Hypothalamus (tissue), 51 donors: ENCODE measurements at places on chromosomes 3 and 15.

- DNase-seq: no peak
Measured at GRCh38 chr3:165643425-165643824, 193.8 kb downstream of the BCHE start.

DNA sequence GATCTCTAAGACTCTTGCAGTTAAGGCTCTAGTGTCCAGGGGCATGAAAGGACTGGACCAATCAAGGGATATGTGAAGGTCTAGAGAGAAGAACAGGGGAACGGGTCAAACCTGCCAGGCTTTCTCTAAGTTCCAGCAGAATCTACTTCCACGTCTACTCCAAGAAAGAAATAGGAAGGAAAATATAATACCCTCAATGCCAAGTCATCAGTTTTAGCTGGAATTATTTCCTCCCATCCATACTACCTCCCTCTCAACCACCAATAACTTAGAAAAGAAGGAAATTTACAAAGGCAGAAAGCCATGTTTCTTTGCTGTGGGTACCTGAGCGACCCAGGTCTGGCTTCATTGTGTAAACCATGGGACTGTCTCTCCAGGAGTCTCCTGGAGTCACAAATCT lies 7.8 kb downstream of the SHC4 start:
- DNase-seq: no peak

GRCh38 chr15:92611995-92612745 lies 43.4 kb downstream of the FAM174B start:
- DNase-seq: peak; percentile 41

- no peak for DNase-seq
Measured at GRCh38 chr15:66288551-66289185, 4.7 kb upstream of the DIS3L start.

- DNase-seq: no peak
Measured at GRCh38 chr15:70583006-70583405, 180.4 kb downstream of the UACA start.

DNA sequence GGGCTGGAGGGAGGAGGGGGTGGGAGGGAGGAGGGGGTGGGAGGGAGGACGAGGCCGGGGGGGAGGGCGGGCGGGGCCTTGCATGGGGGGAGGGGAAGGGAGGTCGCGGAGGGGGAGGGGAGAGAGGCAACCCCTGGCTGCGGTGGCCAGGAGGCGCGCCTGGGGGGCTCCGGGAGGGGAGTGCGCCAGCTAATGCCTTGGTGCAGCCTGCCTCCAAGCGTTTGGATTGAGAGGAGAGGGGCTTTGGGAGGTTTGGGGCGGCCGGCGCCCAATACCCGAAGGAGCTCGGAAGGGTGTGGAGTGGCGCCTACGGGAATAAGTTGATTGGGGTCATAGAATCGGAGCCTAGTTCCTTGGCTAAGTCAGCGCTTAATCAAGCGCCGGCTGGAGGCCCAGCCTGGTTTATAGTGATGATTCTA lies 557 bp downstream of the TFG start:
- DNase-seq: peak; percentile 26

DNA sequence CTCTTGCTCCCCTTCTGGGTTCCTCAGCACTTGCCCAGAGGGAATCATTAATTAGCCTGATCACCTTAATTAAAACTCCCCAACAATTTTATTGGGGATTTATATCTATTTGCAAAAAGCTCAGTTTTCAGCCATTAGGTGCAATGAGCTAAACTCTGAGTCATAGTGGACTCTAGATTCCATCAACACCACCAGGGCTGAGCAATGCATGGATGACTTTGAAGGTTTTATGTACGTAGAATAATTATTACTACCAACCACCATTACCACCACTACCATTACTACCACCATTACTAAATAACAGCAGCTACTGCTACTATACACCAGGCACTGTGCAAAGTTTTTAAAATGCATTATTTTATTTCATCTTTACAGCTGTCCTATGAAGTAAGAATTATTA lies 81.2 kb downstream of the ZNF621 start:
- DNase-seq: no peak

DNA sequence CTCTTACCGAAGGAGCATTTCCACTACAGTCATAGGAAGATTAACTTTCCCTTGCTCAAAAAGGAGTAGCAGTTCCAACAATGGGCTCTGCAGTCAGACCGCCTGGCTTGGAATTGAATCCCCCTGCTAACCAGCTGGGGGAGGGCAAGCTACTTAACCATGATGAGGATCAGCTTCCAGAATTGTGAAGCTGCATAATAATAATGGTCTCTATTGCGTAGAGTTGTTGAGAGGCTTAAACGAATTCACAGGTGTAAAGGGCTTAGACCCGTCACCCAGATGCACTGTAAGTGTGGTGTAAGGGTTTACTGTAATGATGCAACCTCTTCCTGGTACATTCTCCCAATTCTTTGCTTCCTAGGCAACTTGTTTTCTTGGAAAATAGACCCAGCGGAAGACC lies 185.2 kb upstream of the RGMA start:
- DNase-seq: no peak

DNA sequence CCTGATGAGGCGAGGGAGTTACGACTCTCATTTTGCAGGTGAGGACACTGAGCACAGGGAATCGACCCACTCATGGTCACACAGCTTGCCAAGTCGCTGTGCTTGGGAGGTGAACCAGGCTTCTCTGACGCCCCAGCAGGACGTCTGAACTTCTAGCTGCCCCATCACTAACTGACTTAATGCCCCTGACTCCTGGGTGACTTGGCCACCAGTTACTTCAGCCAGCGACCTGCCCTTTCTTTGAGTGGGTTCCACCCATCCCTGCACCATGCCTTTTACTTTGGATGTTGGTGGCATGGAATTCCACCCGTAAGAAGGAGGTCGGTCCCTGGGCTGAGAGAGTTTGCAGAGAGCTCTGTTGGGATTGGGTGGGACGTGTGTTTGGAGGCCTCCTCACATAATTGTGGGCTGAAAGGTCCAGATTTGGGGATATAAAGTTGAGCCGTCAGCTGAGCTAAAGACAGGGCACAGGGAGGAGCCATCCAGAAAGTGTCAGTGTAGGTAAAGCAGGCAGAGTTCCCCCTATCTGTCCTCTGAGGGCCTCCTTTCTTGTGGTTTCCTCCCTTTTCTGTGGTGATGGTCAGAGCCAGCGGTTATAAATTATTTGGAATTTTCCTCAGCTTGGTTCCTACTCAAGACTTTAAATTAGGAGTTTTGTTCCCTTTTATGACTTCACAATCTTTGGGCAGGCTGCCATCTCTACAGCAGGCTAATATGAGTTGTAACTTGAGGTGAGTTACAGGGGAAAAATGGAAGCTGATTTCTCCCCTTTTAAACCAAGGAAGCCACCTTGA lies 55.0 kb downstream of the FLNB start:
- DNase-seq: no peak

GRCh38 chr3:35751207-35751606 lies 111.9 kb downstream of the ARPP21 start:
- no peak for DNase-seq

DNA sequence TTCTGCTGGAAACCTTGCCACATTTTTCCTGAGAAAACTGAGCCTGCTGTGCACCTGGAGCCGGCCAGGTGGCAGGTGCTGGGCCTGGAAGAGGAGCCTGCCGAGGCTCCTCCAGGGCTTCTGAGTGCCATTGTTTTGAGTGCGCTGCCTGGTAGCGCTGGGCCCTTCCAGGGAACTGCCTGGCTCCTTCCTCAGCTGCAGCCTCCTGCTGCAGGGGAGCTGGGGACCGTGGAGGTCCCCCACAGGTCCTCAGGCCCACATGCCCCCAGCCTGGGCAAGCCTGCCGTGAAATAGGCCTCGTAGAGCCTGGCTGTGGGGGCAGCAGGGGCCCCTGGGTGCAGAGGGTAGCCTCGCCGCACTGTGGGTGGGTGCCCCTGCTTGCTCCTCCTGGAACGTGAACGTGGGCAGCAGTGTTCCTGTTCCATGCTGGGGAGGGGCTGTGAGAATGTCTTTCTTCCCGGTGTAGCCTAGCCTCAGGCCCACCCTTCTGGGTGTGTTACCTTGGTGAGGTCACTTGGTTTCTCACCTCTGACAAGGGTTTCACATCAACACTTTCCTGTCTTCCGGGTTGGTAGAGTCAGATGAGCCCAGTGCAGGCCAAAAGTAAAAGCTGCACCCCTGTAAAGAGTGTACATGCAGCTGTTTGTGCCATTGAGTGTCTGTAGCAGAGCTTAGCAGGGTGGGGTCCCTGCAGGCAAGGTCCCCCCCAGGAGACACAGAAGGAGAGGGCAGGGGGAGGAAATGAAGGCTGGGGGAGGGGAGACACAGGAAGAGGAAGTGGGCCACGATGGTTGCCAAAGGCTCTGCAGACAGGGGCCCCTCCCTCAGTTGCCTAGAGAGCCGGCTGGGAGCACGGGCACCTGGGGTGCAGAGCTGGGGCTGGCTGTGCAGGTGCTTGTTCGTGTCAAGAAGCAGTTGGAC lies 34.5 kb downstream of the KLF13 start:
- DNase-seq: no peak

DNA sequence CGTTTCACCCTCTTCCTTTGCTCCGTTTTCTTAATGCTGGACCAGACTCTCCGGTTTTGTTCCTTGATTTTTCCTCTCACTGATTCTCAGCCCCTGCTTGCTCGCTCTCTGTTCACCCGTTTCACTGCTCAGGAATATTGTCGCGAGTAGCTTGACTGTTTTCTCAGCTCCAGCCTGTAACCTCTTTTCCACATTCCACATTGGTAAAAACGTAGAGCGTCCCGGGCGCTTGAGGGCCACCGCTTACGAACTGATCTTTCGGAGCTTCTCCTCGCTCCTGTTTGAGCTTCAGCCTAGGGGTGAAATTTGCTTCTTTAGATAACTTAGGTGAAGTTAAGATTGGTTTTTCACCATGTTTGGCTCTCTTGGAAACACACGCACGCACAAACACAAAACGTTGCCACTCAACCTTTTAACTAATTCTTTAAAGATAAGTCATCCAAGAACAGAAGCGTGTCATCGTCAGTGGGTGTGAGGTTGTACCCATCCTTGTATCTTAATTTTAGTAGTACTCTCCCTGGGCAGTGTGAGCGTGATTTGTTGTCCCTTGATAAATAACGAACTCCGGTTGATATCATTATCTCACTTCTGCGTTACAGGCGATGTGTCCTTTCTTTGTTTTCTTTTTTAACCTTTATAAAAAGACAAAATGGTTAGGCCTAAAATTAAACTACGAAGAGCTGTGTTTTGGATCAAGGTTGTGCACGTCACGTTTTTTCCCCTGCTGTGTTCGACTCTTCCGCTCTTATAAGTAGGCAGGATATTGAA lies 1.0 kb downstream of the PAK2 start:
- no peak for DNase-seq

DNA sequence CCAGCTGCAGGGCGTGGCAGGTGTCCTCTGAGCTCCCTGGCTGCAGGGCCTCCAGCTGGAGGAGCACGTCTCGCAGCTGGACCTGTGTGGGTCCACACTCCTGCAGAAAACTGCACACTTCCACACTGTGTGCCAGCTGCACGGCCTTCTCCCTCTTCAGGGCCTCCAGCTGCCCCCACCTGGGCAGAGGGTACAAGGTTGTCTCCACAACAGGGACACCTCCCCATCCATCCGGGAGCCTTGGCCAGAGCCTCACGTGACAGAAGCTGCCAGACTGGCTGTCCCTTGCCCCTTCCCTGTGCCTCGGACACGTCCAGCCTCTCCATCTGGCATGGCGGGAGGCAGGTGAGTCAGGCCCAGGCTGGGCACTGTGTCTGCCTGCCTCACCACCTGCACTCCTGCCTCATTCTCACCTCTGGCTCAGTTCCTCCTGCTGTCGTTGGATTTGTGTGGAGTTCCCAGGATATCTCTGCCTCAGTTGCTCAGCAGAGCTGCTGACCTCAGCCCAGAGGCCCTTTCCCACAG lies 14.5 kb downstream of the SPTBN5 start:
- DNase-seq: no peak

DNA sequence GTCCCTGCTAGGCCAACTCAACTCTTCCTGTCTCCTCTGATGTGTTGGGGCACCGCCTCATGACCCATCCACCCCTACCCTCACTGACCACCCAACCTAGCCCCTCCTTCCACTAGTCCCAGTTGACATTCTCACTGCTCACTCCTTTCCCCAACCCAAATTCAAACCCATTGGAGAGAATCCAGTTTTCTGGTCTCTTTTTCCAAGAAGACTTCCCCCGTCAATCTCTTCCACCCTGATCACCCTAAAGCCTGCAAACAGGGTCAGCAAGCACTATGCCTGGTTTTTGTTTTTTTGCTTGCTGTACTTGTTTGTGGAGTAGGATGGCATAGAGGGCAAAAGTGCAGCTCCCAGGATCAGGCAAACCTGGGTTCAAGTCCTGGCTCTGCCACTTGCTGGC lies 176.6 kb upstream of the PPP2R3A start:
- DNase-seq: no peak

DNA sequence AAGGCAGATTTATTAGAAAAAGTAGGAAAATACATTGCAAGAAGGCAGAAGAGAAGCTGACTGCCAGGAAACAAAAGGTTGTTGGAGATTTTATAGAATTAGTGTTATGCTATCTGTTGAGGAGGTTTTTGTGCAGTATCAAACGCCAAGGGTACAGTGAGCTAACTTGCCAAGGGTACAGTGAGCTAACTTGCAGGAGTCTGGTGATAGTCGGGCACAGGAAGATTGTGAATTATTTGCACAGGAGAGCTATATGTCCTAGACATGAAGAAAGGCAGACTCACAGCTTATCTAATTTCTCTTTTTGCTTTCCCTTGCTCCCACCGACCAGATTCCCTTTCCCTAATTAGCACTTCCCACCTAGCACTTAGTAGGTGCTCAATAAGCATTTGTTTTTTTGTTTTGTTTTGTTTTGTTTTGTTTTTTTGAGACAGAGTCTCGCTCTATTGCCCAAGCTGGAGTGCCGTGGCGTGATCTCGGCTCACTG lies 2.7 kb upstream of the CSK start:
- no peak for DNase-seq

GRCh38 chr15:58473724-58474123 lies 41.9 kb downstream of the LIPC start:
- no peak for DNase-seq

- DNase-seq: no peak
Measured at GRCh38 chr3:52752045-52752660, 18.6 kb downstream of the NEK4 start.

GRCh38 chr3:49158792-49159191 lies 7.3 kb downstream of the CCDC71 start:
- no peak for DNase-seq

DNA sequence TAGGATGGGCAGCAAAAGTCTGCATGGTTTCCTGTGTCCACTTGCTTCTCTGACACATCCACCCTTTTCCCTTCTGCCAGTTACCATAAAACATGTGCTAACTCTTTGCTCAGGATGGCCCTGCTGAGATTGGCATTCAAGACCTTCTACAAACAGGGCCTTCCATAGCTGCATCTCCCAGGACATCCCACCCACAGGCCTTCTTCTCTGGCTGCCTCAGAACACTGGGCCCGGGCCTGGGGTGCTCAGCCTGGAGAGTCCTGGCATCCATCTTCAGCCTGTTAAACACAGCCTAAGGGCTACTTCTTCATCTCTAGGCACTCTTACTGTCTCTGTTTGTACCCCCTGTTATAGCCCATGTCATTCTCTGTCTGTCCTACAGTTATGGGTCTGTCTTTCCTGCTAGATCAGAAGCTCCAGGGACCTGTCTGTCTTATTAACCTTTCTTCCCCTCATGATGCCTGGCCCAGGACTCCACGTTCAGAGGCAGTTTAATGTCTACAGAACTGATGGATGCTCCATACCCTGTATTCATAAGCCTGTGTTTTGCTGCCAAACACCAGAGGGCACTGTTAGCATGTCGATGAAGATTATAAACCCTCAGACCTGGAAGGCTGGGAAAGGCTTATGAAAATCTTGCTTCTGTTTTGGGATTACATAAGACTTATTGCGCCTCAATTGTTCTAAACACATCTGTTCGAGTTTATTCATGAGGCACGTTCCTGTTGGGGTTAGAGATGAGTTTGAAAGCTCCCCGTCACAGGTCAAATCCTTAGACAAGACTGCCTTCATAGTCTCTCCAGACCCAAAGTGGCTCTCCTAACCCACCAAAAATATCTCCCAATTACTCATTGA lies 16.5 kb downstream of the SEMA3G start:
- DNase-seq: no peak

GRCh38 chr3:56131974-56132590 lies 336.2 kb downstream of the ERC2 start:
- no peak for DNase-seq
